ENCODE measurements at places on chromosomes 2 and 18.

DNA sequence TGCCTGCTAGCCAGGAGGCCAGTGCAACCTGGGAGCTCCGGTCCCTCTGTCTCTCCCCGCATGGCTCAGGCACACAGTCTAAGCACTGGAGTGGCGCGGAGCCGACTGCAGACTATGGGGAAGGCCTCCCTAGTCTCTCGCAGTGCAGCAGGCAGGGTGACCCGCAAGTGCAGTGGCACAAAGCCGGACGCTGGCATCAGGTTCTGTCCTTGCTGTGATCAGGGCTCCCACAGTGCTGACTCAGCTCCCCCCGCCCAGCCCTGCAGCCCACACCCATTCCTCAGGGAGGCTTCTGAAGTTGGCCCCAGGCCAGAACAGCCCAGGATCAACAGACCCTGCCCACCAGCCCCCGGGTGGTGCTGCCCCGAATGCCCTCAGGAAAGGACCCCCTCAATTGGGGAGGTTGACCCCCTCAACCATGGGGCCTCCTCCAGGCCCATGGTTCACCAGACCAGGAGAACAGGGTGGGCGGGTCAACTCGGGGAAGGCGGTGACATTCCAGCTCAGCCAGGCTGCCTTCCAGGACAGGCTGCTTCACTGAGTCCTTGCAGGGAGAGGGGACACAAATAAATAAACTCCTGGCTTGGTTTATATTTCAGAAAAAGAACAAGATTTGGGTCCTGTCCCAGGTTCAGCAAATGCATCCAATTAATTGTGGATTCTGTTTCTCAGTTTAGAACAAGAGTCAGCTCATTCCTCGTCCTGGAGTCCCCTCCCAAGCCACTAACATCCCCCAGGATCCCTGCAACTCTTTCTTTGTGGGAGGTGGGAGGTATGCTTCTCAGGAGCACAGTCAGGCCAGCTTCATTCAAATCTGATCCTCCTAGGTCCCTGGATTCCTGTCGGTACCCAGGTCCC lies 12.2 kb downstream of the BIN1 start:
- DNase-seq, result no peak

DNA sequence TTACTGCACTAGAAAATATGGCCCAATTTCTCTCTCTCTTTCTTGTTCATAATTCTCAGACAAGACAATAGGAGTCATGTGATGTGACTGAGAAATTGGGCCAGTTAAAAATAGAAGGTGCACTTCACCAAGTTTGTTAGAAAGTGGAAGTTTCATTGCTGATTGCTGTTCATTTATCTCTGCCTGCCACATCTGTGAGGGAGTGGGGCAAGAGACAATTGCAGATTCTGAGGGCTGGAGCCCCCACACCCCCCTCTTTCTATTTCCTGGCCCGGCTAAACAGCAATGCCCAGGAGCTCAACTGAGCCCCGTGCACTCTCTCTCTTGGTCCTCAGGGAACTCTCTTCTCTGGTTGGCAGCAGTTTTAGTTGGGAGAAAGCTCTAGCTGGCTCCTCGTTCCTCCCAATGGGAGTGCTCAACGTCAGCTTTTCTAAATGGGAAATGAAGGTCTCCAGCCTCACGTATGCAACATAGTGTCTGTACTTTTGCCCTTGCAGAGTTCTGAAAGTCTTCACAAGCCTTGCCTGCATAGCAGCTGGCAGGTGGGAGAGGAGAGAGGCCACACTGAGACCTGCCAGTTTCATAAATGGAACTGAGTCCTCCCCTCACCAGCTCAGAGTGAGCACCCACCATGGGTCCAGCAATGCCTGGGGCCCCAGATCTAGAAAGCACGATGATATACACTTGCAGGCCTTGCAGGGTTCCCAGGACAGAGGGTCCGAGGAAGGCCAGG lies 115.7 kb downstream of the MYCN start:
- no peak for DNase-seq

GRCh38 chr2:208415255-208415654 lies 8.7 kb downstream of the PTH2R start:
- no peak for DNase-seq

GRCh38 chr2:206432193-206433082 lies 10.9 kb upstream of the ADAM23 start:
- no peak for DNase-seq

- no peak for DNase-seq
Measured at GRCh38 chr2:24874035-24874434, 46.0 kb downstream of the ADCY3 start.

DNA sequence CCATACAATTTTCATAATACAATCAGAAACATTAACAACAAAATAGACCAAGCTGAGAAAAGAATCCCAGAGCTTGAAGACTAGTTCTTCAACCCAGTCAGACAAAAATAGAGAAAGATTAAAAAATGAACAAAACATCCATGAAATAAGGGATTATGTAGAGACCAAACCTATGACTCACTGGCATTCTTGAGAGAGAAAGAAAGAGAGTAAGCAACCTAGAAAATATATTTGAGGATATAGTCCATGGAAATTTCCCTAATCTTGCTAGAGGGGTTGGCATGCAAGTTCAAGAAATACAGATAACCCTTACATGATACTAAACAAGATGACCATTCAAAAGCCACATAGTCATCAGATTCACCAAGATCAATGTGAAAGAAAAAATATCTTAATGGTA lies 281.7 kb downstream of the CCDC85A start:
- no peak for DNase-seq
